ENCODE measurements at places on chromosomes 3 and 15. TPM values are rescaled to one million over a fixed set of nuclear protein-coding genes. Genes with fewer than 3 reads are reported as not detected.

Gene PLS1
- 10.5 TPM for total RNA-seq

DNA sequence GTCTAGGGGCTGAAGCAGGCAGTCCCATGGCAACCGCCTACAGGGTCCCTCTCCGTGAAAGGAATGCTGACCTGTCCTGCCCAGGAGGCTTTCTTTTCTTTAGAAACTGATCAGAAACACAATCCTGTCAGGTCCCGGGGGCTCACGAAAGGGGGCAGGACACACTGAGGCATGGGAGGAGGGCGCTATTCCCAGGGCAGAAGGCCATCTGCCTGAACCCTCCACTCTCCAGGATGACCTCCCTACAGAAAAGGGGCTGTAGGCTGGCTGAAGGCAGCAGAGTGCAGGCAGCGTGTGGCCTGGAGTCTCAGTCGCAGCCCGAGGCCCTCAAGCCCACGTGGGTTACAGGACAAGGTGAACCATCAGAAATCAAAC, 18.4 kb upstream of the LRRK1 start:
- DNase-seq = no peak

DNA sequence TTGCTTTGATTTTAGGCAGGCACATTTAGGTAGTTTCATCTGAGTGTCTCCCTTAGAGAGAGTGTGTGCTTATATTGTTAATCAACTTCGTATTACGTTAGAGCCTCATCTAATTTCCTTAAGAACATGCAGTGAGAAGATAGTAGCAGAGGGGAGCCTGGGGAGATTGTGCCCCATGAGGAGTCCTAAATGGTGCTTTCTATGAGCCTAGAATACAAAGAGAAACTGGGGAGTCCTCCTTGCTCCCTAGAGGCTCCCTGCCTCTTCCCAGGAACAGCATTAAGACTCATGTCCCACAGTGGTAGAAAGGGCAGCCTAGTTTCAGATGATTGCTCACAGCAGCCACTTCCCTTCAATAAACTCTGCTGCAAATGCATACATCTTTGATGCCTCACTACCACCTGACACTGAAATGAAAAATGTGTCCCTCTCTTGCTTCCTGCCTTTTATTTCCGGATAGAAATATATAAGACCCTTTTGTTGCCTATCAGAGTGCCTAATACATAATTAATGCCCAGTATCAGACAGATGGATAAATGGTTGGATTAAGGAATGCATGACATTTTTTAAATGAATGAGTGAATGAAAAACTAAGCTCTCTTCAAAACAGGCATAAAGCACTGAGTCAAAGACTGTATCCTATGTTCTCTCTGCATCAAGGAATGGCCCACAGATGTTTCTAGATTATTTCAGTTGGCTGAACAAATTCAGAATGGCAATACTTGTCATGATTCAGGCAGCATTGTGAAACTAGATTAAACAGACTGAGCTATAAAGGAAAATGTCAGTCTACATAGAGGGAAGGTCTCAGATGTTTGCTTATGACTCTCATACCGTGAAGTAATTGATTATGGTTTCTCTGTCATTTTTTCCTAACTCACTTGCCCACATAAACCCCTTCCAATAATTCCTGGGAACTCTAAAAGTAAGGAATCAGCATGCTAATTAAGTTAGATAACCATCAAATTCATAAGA, 362.1 kb downstream of the LRRC3B start:
- DNase-seq = peak; percentile 58

Gene KNL1
- total RNA-seq = 18.4 TPM

Gene COL6A6
- 0.11 TPM for total RNA-seq

GRCh38 chr3:93843981-93844380, 129.7 kb downstream of the PROS1 start:
- peak; percentile 98 for DNase-seq
